ENCODE measurements at places on chromosomes 4 and X.
A peak's percentile ranks its signal among the peaks of the same experiment; 100 is the strongest.

- peak; percentile 90 for DNase-seq
Observed at GRCh38 chrX:103656617-103657016, 27.8 kb downstream of the TCEAL1 start.

- no peak for DNase-seq
Observed at GRCh38 chr4:148441624-148441985, 609 bp downstream of the NR3C2 start.

- no peak for DNase-seq
Observed at GRCh38 chr4:153022241-153022715, 86.2 kb downstream of the FHDC1 start.

DNA sequence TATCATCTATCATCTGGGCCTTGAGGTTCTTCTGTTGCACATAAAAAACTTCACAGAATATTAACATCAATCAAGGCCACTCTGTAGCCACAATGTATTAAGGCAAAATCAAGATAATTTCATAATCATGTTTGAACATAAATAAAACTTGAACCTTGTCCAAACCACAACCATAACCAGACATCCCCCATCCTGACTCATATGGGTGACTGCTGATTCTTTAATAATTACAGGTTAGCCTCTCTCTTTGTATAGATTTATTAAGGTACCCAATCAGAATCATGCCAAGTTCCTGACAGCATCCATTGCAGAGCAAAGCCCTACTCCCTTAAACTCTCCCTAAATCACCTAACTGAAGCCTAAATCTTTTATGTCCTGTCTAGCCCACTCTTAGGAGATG, 16.7 kb upstream of the AREG start:
- no peak for DNase-seq

DNA sequence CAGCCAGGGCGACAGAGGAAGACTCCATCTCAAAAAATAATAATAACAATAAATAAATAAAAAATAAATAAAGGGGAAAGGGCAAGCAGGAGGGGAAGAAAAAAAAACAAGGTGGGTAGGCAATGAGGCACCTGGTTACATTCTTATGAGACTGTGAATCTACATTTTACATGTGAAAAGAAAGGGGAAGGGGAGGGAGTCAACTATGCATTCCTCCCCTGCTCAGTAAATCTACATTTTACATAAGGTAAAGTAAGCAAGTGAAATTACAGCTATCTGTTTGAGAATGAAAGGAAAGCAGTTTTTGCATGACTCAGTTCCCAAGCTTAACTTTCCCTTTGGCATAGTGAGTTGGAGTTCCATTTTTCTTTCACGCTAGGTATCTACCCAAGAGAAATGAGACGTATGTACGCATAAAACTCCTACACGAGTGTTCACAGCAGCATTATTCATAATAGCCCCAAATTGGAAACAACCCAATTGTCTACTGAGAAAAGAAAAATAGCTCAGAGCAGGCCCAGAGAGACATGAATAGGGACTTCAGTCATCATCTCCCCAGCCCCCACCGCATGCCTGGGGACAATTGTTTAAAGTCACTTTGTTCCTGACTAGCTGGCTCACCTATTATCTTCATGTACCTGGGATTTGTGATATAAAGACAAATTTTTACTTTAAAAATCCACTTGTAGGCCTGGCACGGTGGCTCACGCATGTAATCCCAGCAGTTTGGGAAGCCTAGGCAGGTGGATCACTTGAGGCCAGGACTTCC, 52.4 kb downstream of the DDX3X start:
- no peak for DNase-seq

- no peak for DNase-seq
Observed at GRCh38 chr4:132026816-132027215, 1122.3 kb upstream of the PCDH10 start.

GRCh38 chr4:138561906-138562305, 319.8 kb upstream of the SLC7A11 start:
- DNase-seq, result no peak

DNA sequence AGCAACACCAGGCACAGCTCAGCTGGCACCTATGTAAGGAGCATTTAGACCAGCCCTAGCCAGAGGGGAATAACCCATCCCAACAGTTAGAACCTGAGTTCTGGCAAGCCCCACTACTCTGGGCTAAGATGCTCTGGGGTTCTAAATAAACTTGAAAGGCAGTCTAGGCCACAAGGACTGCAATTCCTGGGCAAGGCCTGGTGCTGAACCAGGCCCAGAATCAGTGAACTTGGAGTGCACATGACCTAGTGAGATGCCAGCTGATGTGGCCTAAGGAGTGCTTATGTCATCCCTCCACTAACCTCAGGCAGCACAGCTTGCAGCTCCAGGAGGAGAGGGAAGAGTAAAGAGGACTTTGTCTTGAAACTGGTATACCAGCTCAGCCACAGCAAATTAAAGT, 7.6 kb upstream of the PRRG3 start:
- no peak for DNase-seq
